ENCODE measurements at places on chromosomes 6 and 20.

GRCh38 chr6:126075335-126076071 is 89.2 kb downstream of the TRMT11 start:
- no peak for DNase-seq

DNA sequence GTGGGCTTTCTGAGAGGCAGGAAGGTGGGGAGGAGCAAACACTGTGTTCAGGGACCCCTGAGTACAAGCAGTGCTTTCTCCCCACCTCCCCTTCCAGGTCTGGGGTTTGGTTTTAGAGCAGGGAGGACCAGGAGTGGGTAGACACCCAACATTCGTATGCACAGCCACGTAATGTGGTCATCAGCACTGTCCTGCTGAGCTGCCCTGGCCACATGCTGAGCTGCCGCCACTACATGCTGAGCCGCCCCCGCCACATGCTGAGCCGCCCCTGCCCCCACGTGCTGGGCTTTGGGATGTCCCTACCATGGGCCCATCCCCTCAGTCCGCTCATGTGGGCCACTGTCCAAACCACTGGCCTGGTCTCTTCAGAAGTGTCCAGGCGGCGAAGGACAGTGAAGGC is 214.9 kb upstream of the CST7 start:
- DNase-seq = no peak

DNA sequence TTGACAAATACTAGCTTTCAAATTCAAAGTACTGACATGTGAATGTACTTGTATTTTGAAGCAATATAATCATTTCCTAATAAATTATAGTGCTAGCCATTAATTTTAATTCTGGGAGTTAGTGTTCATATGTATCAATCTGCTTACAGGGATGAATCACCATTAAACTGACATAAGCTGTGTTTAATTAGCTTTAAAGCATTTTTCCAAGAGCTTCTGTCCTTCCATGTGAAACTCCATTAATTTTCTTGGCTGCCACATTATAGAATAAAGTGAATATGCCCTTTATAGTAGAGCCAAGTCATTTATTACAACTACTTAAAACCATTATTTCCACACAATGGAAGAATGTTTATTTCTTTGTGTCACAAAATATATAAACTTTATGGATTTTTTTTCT is 150.8 kb downstream of the COL21A1 start:
- no peak for DNase-seq

- no peak for DNase-seq
These were observed 26.0 kb upstream of the CLVS2 start for GRCh38 chr6:122969999-122970533.

DNA sequence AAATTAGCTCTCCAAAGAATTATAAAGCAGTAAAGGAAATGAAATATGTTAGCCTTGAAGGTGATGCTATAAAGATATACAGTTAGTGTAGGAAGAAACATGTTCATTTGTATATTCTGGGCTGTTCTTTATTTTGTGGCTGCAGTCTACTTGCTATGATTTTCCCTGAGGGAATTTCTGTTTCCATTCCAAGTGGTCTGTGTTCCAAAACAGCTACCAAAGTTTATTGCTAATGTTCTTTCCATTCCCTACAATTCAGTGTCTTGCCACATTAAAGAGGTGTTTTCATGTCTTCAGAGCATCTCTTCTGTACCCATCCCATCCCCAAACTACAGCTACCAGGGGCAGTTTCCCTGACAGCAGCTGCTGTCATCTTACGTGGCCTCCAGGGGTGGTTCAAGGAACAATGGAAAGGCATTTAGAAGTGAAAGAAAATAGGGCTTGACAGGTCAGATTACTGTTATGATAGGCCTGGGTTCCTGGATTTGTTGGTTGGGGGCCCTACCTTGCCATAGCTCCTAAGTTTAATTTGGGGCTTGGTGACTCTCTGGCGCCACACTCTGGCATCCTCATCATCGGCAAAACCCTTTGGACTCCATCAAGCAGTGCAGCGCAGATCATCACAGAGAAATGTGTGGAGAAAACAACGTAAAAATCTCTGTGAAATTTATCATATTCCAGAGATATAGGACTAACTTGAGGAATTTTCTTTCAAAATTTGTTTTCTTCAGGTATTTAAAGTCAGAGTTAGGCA is 33.8 kb upstream of the AIG1 start:
- peak; percentile 1 for DNase-seq

DNA sequence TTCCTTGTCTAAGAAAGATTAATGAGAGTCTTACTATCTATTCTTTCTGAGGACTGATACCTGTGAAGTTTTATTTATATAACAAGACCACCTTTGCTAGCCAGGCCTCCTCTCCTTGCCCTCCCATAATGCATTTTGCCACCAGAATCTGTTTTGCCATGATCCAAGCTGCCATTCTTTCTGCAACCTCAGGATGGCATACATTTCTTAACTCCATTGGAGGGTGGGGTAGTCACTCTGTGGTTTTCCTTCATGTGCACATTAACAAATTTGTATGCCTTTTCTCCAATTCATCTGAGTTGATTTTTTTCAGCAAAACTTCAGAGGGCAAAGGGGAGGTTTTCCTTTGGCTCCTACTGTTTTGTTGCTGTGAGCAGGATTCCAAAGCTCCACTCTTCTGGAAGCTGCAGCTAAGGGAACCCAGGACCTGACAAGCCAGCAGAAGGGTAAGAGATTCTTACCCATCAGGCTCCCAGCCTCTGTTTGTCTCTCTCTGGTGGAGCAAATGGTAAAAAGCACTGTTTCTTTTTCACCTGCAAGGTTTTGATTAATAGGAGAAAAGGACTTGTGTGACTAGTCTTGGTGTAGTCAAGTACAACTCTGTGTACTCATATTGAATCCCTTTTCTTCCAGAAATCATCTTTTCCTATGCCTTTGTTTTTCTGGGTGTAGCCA is 26.2 kb upstream of the ENPP4 start:
- no peak for DNase-seq

- DNase-seq = no peak
These were observed 3.0 kb downstream of the WTAP start for GRCh38 chr6:159730332-159730676.

GRCh38 chr6:38054527-38055202 is 235.1 kb downstream of the ZFAND3 start:
- no peak for DNase-seq
